Activated naive CD4-positive, alpha-beta T cell treated with anti-CD3 and anti-CD28 coated beads, Interleukin-2, amount 10 ng/mL, durations not matched to agents 7 days and 5 days (primary cell): ENCODE measurements at places on chromosomes 7 and 10.

- no peak for DNase-seq
Observed at GRCh38 chr7:29557954-29558353, 5.7 kb upstream of the PRR15 start.

DNA sequence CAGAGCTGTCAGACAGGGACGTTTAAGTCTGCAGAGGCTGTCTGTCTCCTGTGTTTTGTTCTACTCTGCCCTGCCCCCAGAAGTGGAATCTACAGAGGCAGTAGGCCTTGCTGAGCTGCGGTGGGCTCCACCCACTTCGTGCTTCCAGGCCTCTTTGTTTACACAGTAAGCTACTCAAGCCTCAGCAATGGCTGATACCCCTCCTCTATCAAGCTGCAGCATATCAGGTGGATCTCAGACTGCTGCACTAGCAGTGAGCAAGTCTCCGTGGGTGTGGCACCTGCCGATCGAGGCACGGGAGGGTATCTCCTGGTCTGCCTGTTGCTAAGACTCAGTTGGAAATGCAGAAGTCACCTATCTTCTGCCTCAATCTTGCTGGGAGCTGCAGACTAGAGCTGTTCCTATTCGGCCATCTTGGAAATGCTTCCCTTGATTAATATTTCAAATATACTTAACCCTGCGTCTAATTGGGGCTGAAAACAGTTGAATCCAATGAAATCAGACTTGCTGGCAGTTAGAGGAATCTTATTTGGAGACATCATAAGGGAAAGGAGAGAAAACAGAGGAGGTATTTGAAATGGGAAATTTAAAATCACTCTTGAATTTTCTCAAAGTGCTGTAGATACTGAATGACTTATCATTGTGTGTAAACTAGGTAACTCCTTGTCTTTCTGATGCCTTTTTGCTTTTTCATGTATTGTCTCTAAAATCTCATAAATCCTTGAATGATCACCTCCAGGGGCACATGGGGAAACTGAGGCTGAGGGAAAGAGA is 13.8 kb upstream of the CYP3A5 start:
- peak; percentile 28 for DNase-seq

DNA sequence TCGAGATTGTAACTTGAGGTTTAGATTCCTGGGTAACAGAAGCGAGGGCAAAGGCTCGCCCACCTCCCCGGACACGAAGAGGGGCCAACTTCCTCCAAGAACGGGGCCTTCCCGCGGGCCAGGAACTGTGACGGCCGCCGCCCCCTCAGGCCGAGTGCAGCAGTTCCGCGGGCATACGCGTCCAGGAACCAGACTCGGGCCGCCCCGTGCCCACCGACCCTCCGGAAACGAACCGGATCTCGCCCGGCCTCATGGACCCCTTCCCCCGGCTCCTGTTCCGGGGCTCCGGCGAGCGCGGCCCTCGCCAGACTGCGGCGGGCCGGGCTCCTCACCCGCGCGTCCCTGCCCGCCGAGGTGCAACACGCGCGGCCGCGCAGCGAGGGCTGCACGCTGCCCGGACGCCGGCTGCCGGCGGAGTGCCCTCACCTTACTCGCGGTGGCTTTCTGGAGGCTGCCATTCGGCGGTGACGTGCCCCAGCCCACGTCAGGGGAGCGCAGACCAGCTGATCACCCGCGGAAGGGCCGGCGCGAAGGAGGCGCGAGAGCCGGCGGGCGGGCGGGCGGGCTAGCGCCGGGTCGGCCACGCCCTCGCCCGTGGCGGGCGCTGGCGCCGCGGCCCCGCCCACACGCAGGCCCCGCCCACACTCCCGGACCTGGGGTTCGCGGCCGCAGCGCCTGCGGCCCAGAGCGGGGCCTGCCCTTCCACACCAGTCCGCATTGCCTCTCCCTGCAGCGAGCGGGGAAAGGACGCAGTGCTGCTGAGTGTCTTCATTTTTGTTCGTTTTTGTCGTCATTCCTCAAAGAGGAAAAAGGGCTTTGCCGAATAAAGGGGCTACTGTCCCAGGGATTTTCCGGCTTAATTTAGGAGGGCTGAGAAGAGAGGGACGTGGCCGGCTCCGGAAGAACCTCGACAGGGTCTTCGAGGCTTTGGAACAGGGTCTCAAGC is at the start of gene XPNPEP1:
TSS of gene XPNPEP1 (minus strand) at position 536 of the 946 bp plus-strand sequence. CDS start at position 458, 78 bp downstream.
- peak; percentile 88 for DNase-seq

GRCh38 chr7:99024066-99024465 is 119.8 kb downstream of the SMURF1 start:
- no peak for DNase-seq

DNA sequence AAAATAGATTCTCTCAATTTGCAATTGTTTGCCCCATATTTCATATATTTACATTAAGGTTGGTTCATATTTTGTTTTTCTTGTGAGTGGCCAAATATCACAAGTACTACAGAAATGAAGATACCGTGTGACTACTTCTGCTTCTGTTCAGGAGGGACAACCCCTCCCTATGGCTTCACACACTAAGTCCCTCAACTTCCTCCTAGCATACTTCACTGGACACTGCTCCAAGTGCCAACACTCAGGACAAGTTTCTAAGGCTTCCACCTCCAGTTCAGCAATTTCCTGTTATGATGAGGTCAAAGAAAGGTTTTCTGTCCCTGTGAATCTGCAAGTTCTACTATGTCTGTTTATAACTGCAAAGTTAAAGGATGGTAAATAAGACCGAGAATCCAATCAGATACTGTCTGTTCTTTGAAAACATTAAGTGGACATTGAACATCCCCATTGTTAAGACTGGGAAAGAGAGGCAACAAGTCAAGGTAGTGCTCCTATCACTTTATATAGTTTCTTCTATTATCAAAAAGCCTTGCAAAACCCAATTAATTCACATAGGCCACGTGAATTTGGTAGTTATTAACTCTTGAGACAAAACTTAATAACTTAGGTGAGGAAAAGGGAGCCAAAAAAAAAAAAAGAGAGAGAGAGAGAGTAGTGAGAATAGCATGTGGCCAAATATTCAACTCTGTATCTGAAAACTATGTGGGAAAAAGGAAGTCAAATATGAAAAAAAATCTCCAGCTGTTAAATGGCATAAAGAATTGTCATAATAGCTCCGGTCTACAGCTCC is 81.3 kb upstream of the DKK1 start:
- no peak for DNase-seq

- peak; percentile 64 for DNase-seq
Observed at GRCh38 chr10:133241501-133242205, 4.0 kb downstream of the VENTX start.

DNA sequence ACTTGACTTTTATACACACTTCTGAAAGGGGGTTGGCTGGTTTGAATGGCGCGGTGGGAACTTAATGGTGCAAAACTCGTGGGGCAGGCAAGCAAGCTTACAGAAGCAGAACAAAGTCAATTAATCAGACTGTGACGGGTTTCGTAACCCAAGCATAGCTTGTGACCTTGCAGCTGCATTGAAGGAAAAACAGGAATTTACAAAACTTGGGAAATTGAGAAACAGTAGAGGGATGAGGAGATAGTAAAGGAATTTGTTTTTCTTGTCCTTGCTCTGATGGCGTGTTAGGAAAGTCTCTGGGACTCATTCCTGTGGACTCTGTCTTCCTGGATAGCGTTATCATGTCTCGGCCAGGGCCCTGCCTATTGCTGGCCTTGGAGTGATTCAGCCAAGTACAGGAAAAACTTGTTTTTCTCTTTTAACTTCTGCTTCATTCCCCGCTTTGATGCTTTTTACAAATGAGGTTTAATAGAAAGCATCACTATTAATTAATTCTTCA is 220.0 kb upstream of the KCND2 start:
- DNase-seq, result no peak

DNA sequence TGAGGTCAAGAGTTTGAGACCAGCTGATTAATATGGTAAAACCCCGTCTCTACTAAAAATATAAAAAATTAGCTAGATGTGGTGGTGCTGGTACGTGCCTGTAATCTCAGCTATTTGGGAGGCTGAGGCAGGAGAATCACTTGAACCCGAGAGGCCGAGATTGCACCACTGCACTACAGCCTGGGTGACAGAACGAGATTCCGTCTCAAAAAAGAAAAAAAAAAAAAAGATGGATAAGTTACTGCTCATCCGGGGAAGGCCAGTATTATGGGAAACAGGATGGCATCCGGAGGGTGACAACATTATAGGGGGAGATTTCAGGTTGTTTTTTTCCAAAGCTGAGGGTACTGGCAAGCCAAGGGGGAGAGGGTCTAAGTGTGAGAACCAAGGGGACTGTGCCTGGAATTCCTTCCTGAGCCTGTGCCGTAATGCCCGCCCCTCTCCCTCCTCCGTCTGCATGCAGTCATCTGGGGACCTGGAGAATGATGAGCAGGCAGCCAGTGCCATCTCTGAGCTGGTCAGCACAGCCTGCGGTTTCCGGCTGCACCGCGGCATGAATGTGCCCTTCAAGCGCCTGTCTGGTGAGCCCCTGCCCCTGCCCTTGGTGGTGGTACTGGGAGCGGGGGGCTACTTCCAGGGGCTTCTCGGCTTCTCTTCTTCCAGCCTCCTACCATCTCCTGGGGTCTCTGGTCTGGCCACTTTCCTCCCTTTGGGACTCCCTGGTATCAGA is 4.4 kb downstream of the LAMTOR4 start:
- no peak for DNase-seq

- DNase-seq, result peak; percentile 8
Observed at GRCh38 chr7:151181011-151181431, 6.0 kb downstream of the ASB10 start.

DNA sequence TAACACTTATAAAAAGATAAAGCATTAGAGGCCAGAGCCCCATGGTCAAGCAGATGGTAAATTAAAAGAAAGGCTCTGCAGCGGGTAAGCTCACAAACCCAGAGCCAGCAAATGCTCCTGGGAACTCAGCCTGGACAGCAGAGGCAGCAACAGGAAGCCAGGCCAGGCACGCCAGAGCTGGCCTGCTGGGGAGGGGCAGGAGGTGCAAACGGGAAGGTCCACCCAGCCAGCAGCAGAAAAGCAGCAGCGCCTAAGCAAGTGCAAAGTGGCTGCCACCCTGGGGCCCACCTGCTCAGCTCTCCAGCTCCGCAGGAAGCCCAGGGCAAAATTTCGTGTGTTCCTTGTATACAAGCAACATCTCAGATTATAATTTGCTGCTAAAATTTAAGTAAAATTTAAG is 82.7 kb upstream of the GPR22 start:
- no peak for DNase-seq

- no peak for DNase-seq
Observed at GRCh38 chr7:142352543-142352942, 94.7 kb upstream of the PRSS58 start.

DNA sequence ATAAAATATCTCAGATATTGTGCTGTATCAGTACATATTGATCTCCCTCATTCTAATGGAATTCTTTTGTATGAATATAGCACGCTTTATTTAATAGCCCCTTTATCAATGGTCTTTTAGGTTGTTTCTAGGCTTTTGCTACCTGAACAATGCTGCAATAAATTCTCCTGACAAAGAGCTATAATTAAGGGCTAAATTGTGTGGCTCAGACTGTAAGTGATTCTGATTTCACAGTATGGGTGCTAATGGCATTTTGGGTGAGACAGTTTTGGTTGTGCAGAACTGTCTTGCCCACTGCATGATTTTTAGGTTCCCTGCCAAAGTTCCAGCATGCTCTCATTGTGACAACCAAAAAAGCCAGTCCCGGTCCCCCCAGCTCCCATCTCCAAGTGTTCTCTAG is 363.2 kb downstream of the REEP3 start:
- DNase-seq, result no peak

- peak; percentile 57 for DNase-seq
Observed at GRCh38 chr7:132440151-132440550, 136.1 kb downstream of the PLXNA4 start.

DNA sequence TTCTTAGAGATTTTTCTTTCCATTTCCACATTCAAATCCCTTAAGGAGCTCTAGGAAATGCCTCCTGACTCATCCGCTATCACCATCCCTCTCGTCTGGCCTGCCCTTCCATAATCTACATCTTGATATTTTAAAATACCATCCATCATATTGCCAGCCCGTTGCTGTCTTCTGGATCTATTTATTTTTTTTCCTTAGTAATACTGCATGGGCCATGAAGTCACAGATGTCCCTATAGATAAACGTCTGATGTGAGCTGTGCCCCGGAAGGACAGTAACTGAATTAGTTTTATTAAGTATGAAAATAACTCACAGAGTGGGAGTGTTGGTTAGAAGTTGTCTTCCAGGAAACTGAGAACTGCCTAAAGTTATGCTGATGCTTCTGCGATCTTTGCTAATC is 76.2 kb downstream of the KLF6 start:
- DNase-seq, result no peak

DNA sequence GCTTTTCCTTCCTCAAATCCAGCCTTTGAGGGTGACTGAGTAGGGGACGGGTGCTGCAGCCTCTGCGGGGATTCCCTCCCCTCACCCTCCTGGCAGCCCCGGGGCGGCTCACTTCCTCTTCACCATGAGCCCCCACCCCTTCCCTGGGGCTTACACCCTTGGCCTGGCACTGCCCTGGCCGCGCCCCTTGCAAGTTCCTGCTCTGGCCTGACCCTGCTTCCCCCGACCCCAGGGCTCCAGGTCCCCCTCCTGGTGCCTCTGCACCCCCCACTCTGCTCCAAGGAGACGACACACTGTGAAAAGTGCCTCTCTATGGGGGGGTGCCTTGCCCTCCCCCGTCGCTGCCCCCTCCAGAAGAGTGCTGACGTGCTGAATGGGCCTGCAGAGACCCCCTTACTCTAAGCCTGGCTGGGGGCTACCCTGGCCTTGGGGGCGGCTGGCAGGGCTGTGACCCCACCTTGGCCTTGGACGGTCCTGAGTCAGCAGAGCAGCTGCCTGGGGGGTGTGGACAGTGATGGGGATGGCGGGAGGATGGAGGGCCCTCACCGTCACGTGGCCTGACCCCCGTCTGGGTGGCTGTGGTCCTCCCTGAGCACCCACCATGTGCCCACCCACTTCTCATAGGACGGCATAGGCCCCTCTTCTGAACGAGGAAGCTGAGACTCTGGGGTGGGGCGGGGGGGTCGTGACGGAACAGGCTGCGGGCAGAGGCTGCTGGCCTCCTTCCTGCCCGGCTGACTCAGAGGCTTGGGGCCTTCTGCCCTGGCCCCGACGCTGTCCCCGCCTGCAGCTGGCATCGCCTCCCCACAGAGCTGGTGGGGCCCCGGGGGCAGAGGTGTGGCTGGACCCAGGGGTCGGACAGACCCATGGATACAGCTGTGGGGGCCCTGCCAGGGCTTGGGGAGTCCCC is 9.8 kb downstream of the LFNG start:
- DNase-seq, result peak; percentile 71

- no peak for DNase-seq
Observed at GRCh38 chr10:124196659-124197058, 103.3 kb upstream of the CHST15 start.

DNA sequence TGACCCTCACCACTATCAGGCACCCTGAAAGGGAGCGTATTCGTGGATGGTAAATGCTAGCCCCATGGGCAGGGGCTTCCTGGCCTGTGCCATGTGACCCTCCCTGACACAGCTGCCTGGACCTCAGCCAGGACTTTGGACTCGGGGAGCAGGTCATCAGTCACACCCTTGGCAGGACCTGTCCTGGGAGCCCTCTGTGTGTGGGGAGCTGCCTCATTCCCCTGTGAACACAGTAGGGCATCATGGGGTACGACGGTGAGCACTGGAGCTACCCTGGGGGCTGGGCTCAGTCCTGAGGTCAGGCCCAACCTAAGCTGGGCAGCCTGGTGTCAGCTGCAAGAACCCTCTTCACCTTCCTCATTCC is 129.3 kb upstream of the FAM20C start:
- no peak for DNase-seq

- DNase-seq, result no peak
Observed at GRCh38 chr10:44989597-44990301, 11.0 kb upstream of the ZNF22 start.
